ENCODE measurements at places on chromosomes 1 and 21.

- no peak for DNase-seq
Observed at GRCh38 chr1:43605766-43606165, 44.2 kb upstream of the KDM4A start.

GRCh38 chr1:65001231-65001792, 35.0 kb upstream of the JAK1 start:
- peak; percentile 58 for DNase-seq

GRCh38 chr1:219276049-219276738, 102.5 kb downstream of the LYPLAL1 start:
- DNase-seq: no peak

GRCh38 chr1:56029319-56030003, 549.9 kb downstream of the PLPP3 start:
- DNase-seq: peak; percentile 70

DNA sequence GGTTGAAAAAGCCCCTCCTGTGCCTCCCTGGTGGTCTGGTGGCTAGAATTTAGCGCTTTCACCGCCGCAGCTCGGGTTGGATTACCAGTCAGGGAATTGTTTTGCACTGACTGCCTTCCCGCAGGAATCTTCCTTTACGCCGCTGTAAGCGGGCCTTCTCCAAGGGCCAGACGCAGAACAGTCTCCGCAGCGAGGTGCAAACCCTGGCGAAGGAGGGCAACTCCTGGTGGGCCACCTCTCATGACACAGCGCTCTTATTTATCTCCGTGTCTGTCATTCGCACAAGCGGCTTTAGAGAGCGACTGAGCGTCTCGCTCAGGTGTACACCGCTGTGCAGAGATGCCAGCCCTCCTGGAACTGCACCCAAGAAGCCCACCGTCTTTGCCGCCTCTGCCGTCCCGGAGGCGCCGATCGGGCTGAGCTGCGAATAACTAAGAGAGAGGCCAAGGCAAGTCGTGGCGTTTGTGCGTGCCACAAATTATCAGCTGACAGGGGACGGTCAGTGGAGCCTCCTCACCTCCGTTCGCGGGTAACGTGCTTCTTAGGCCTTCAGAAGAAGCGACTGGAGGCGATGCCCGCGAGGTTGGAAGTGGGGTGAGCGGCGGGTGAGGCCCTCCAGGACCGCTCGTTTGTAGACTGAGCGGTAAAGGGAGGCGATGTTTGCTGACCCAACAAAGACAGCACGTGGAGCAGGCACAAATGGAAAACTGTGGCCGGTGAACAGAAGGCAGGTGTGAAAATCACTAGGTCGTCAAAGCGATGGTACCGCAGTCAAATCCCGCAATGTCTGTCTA, 93.5 kb downstream of the PRKAB2 start:
- no peak for DNase-seq

DNA sequence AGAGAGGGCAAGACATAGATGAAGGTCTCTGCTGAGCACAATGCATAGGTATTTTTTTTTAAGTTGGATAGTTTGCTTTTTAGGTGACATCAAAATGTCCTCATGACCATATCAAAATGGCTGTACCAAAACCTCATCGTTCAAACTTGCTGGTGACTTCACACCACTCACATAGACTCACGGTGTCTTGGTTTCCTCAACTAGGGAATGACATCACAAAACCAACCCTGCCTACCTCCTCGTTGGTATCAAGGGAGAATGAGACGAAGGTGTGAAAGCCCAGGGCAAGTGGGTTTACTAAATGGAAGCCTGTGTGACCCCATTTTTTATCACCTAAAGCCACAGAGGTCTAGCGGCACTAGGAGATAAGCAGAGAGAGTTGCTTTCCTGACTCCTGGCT, 1.6 kb downstream of the PIGR start:
- no peak for DNase-seq

GRCh38 chr1:33454646-33455282, 17.7 kb upstream of the ZSCAN20 start:
- DNase-seq: peak; percentile 29

- DNase-seq: no peak
Observed at GRCh38 chr1:37825506-37825905, 17.5 kb upstream of the YRDC start.

DNA sequence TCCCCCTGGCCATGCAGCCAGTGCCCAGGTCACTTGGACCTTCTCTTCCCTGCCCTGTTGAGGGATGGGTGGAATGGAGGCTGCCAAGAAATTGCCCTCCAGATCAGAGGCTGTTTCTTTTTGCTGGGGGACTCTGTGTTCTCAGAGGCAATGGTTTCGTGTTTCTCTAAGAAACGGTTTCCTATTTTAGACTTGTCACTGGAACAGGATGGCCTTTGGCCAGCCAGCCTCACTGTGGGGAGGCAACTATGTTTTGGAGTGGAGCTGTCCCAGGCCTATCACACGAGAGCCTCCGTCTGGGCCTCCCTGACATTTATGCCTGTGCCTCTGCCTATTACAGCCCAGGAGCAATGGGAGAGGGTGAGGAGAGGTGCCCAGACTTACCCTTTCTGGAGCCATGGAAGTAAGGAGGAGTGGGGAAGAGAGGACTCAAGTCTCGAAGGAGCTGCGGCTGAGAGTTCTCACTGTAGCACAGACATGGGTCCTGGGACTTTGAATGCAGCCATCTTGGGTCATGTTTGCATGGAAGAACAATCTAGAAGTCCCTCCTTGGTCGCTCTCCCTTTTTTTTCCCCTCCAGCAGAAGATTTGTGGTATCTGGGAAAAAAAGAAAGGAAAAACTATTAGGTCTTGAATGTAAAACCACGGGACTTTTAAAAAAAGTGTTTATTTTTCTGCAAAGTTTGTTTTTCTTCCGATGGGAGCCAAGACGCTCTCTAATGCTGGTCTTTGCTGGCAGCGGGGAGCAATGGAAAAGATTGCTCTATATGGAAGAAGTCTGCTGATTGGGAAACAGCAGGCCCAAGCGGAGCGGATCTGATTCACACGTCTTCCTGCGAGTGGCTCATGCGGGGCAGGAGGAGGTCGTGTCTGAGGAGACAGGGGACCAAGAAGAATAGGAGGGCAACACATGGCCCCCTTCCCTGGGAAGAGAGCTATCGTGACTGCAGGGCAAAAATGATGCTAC, 219.2 kb downstream of the FOXD2 start:
- no peak for DNase-seq

GRCh38 chr1:40363721-40364120, 9.8 kb upstream of the SMAP2 start:
- peak; percentile 58 for DNase-seq

DNA sequence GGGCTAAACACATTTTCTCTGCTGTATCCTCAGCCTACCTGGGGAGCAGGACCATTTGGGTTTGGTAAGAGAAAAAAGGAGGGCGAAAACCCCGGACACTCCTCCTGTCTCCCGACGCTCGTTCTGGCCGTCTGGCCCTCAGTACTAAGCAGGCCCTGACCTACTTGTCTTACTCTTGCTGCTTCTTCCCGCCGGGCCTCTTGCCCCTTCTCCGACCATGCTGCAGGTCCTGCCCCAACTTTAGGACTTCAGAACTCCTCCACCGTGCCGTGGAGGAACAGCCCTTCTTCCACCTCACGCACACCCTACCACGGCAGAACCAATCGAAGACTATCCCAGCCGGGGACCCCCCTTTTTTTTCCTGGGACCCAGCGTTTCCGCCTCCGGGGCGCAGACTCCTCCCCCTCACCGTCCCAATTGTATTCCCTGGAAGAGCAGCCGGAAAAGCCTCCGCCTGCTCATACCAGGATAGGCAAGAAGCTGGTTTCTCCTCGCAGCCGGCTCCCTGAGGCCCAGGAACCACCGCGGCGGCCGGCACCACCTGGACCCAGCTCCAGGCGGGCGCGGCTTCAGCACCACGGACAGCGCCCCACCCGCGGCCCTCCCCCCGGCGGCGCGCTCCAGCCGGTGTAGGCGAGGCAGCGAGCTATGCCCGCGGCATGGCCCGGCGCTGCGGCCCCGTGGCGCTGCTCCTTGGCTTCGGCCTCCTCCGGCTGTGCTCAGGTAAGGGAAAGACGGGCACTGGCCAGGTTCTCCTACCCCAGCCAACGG, at the start of gene CHRNB2:
CHRNB2 (plus strand) TSS at position 393 of the 771 bp plus-strand sequence; CDS start at position 660, 267 bp downstream.
- peak; percentile 93 for DNase-seq

GRCh38 chr1:12171206-12172041, 4.6 kb downstream of the TNFRSF1B start:
- DNase-seq: no peak

- DNase-seq: peak; percentile 78
Observed at GRCh38 chr21:42107881-42108553, 36.9 kb downstream of the UMODL1 start.

DNA sequence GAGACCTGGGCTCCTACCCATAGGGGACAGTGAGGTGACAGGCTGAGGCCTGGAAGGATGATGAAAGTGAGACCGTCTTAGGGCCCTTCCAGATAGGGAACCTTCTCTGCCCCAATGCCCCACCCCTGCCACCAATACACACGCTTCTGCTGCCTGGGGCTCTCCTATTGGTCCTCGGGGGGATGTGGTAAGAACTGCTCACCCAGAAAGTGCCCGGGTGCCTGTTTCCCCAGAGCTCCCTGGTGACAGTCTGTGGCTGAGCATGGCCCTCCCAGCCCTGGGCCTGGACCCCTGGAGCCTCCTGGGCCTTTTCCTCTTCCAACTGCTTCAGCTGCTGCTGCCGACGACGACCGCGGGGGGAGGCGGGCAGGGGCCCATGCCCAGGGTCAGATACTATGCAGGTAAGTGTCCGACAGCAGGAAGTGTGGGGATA, 948 bp downstream of the SEMA4A start:
- DNase-seq: no peak

GRCh38 chr1:57530206-57530910, 106.5 kb upstream of the DAB1 start:
- no peak for DNase-seq

- DNase-seq: peak; percentile 65
Observed at GRCh38 chr1:88773540-88774150, 89.6 kb downstream of the PKN2 start.

DNA sequence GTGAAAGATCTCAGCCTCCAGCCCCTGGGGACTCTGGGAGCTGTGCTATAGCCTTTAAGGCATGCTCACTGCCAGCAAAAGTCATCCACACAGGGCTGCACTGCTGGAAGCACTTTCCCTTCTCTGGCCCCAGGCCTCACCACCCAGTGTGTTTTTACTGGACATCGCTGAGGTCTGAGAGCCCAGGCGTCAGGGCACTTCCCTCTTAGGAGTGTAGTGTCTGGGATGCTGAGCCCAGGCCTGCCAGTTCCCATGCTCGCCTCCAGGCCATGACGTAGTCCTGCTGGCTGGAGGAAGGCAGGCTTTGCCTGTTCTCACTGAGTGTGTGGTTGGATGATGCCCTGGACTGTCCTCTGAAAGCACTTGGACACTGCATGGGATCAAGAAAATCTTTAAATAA, 101.2 kb downstream of the GDAP2 start:
- no peak for DNase-seq

DNA sequence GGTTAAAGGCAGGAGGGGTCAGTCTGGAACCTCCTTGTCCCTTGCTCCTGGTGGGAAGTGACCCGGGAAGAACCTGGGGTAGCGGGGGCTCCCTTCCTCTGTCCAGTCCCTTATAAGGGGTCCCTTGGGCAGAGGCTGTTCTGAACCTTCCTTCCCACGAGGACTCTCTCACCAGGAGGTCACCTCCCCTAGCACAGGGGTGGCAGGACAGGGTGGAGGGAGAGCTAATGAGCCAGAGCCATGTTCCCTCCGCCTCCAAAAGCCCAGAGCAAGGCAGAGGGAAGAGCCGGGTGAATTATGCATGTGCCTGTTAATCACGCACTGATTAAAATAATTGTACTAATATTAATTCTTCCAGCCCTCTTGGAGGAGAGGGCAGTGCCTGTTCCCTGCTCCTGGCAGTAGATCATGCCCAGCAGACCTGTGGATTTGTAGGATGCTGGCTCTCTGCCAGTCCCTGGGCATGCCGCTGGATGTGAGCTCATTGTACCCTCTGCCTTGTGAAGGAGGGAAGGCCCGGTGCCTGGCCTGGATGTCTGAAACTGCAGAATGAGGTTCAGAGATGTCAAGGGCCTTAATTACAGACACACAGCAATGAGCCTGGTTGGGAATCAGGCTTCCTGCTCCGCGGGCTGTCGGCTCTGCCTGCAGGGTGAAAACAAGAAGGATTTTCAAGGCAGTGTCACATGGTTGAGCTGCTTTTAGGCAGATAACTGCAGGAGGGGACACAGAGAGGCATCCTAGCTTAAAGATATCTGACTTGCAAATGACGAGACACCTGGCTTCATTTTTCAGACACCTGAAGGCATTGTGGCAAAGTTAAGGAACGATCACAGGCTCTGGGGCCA, 68.2 kb downstream of the IGSF21 start:
- DNase-seq: peak; percentile 79

DNA sequence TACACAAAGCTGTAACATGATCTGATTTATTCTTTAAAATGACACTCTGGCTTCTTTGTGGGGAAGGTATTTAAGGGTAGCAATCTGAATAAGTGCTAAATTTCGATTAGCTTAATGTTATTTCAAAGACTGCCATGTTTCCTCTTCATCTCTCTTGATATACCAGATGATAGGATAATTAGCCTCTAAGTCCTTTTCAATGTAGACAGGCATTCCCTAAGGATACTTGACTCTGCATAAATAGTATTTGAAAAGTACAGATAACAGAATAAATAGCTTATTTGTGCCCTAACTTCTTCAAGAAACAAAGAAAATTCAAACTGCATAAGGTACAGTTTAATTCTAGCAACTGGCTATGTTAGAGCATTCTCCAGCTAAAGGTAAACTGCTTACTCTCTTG, 46.2 kb downstream of the ARHGAP29 start:
- DNase-seq: no peak

- DNase-seq: no peak
Observed at GRCh38 chr1:156601892-156602291, 613 bp upstream of the GPATCH4 start.

- DNase-seq: no peak
Observed at GRCh38 chr1:221303623-221304022, 424.4 kb downstream of the HLX start.

DNA sequence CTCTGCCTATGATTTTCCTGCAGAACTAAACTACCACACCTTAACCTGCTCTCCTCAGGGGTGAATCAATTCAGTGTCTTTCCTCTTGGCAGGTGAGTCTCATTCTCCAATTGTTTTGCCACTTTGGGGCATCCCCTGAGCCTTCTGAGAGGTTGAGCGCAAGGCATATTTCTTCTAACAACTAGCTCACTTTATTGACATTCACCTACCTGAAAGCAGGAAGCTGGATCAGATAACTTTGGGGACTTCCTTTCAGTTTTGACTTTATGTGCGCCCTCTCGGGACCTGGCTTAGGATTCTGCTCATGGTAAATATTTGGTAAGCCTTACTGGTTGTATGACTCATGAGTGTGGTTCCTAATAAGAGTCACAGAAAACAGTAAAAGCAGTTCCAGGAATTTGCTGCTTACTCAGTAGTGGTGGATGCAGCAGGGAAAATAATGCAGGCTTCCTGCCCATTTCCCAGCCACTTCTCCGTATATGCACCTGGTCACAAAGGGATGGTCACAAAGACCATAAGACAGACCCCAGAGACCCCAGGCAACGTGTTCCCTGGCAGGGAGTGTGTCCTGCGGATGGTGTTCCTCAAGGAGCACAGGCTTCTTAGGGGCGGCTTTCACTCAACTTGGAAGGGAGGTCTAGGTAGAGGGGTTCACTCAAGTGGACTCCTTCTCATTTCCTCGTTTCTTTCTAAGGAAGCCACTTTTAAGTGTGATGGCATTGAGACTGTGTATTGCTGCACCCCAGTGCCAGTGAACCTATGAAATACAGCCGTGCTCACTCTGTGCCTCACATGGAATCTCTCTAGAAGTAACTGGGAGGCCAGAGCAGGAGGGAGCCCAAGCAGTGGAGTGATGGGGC, 22.0 kb upstream of the BATF3 start:
- DNase-seq: peak; percentile 11

GRCh38 chr1:1200876-1201810, 5.2 kb downstream of the TNFRSF18 start:
- DNase-seq: peak; percentile 40

Measured in mesendoderm (in vitro differentiated cells).